ENCODE measurements at places on chromosomes 5 and 9. TPM values are rescaled to one million over a fixed set of nuclear protein-coding genes. Genes with fewer than 3 reads are reported as not detected.

The THOC3 gene
- total RNA-seq, result 89.8 TPM

The EPB41L4B gene
- total RNA-seq, result 1.5 TPM

The PCDHA12 gene
- not detected for total RNA-seq

The SPATA31D4 gene
- not detected for total RNA-seq

The OR1Q1 gene
- not detected for total RNA-seq

The TPD52L3 gene
- total RNA-seq, result not detected

The IFNA21 gene
- not detected for total RNA-seq

GRCh38 chr9:7489036-7489435 lies 310.5 kb downstream of the DMAC1 start:
- no peaks in the 10 kb centered on the region for H3K4me1 ChIP-seq
- H3K4me3 ChIP-seq, result no peak overlapping the region
- peaks cover 5% of the 10 kb centered on the region for H3K27me3 ChIP-seq

DNA sequence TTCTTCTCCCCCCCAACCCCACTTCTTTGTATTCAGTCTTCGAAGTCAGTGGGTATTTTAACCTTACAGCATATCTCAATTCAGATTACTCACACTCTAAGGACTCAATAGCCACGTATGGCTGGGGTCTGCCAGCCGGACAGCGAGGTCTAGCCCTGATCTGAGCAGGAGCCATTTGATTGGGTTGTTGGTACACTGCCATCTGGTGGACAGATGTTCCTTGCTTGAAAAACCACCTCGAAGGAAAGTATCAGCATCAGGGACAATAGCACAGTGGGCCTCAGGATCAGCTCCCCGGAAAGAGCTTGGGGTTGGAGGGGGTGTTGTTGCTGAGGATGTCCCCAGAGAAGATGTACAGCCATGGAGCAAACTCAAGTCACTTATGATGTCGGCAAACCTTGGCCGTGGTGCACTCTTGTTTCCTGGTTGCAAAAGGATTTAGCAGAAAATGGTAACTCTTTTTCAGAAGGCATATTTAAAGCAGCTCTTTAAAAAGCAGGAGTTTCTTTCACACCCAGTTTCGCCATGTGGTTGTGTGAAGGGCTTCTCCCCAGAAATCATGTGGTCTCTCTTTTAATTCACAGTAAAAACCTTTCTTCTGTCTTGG lies 31.7 kb upstream of the KCNMB1 start:
- H3K27ac ChIP-seq, result no peak overlapping the region
- no peaks in the 10 kb centered on the region for H3K36me3 ChIP-seq

GRCh38 chr5:50854082-50854481 lies 187.6 kb downstream of the PARP8 start:
- peaks cover 16% of the 10 kb centered on the region for H3K4me1 ChIP-seq
- H3K4me3 ChIP-seq, result no peak overlapping the region
- peaks cover 2% of the 10 kb centered on the region for H3K27me3 ChIP-seq
- H3K36me3 ChIP-seq, result no peaks in the 10 kb centered on the region
- H3K27ac ChIP-seq, result no peak overlapping the region

DNA sequence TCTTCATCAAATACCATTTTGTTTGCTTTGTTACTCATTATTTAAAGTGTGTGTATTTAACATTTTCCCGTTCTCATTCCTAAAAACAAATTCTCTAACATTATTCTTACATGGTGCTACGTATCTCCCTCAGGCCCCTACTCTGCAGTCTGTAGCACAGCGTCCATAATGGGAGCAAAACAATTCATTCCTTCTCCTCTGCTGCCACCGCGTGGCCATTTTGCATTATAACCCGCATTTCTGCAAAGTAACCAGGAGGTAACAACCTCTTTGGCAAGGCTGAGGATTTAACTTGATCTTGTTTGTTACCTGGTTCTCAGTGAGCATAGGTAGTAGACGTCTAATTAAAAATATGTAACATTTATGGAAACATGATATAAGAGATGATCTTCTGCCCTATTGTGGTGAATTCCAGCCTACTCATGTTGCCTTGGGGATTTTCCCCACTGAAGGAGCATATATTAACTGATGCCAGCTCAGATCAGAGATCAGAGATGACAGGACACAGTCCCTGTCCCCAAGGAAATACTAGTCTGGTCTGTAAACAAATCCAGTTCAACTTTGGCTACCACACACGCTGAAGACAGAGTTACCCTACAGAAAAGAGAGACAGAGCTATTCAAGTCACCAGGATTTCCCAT lies 10.5 kb downstream of the OR1K1 start:
- peaks cover 2% of the 10 kb centered on the region for H3K27me3 ChIP-seq
- peaks cover 1% of the 10 kb centered on the region for H3K36me3 ChIP-seq

DNA sequence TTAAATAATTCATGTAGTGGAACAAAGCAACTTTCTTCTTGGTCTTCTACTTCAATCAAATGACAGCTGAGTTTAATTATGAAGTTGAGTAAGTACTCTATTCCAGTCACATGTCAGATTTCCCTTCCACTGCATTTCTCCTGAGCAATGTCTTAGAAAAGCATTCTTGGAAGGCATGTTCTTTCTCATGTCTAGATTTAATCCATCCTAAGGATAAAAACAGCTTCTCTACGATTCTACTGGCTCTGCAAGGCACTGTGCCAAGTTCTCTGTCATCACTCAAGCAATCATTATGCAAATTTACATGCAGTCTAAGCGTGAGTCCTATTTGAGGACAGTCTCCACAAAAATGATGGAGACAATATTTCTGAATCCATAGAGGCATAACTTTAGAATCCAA lies 142.4 kb downstream of the YIPF5 start:
- no peaks in the 10 kb centered on the region for H3K36me3 ChIP-seq
- peaks cover 10% of the 10 kb centered on the region for H3K27me3 ChIP-seq
- H3K4me1 ChIP-seq, result no peaks in the 10 kb centered on the region
- H3K27ac ChIP-seq, result no peak overlapping the region
- no peak overlapping the region for H3K4me3 ChIP-seq

DNA sequence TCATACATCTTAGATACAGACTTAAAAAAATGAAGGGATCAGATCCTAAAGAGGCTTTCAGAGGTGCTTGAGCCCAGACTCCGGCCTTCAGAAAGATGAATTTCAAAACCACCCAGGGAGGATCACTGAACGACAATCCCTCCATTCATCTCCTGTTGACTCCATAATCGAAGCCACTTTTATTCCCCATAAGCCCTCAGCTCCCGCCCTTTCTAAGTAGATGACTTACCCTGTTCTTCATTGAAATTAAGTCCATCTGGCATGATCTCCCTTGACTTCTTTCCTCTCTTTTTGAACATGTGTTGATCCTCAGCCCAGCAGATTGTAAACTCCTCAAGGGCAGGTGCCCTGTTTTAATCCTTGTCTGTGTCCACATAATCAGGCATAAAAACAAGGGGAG lies 50.8 kb upstream of the ASTN2 start:
- H3K4me3 ChIP-seq, result no peak overlapping the region
- no peaks in the 10 kb centered on the region for H3K27me3 ChIP-seq
- H3K36me3 ChIP-seq, result no peaks in the 10 kb centered on the region
- DNase-seq, result no peak

GRCh38 chr5:134851307-134851923 lies 5.6 kb downstream of the C5orf24 start:
- H3K27me3 ChIP-seq, result no peaks in the 10 kb centered on the region
- peaks cover 25% of the 10 kb centered on the region for H3K4me1 ChIP-seq
- no peak overlapping the region for H3K27ac ChIP-seq
- H3K36me3 ChIP-seq, result peaks cover 65% of the 10 kb centered on the region

- H3K4me3 ChIP-seq, result no peak overlapping the region
- peaks cover 60% of the 10 kb centered on the region for H3K36me3 ChIP-seq
- no peaks in the 10 kb centered on the region for H3K27me3 ChIP-seq
Observed at GRCh38 chr5:72293495-72294055, 26.5 kb downstream of the MRPS27 start.

- H3K36me3 ChIP-seq, result no peaks in the 10 kb centered on the region
- H3K27me3 ChIP-seq, result no peaks in the 10 kb centered on the region
- no peak overlapping the region for H3K27ac ChIP-seq
- H3K4me3 ChIP-seq, result no peak overlapping the region
- H3K4me1 ChIP-seq, result peaks cover 6% of the 10 kb centered on the region
- no peak for DNase-seq
Observed at GRCh38 chr5:17121776-17122175, 95.7 kb upstream of the BASP1 start.

DNA sequence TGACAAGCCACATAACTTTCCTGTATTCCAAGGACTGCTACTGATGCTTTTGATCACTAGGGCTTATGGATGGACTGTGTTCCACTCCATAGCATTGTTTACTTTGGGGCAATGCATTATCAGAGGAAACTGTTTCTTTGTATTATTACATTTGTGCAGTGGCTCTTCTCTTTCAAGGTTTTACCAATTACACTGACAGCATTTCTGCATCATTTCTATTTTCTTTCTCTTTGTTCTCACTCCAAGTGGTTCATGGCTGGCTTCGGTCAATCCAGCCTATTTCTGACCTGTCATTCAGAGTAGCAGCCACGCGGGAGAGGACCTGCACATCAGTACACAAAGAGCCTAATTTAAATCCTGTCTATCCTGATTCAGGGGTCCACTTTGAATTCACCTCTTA lies 711.0 kb downstream of the TLE4 start:
- DNase-seq, result no peak
- H3K4me1 ChIP-seq, result no peaks in the 10 kb centered on the region
- H3K27ac ChIP-seq, result no peak overlapping the region
- H3K36me3 ChIP-seq, result no peaks in the 10 kb centered on the region
- H3K4me3 ChIP-seq, result no peak overlapping the region
